Smooth muscle cell of the brain vasculature (primary cell): ENCODE measurements at places on chromosomes 3 and 15.
A peak's percentile ranks its signal among the peaks of the same experiment; 100 is the strongest.

GRCh38 chr3:24674261-24674660 is 179.6 kb upstream of the THRB start:
- DNase-seq, result no peak

GRCh38 chr3:56890448-56891091 is 88.8 kb upstream of the ARHGEF3 start:
- DNase-seq, result no peak

- DNase-seq, result no peak
These were observed 15.3 kb downstream of the B3GNT5 start for GRCh38 chr3:183268366-183268765.

DNA sequence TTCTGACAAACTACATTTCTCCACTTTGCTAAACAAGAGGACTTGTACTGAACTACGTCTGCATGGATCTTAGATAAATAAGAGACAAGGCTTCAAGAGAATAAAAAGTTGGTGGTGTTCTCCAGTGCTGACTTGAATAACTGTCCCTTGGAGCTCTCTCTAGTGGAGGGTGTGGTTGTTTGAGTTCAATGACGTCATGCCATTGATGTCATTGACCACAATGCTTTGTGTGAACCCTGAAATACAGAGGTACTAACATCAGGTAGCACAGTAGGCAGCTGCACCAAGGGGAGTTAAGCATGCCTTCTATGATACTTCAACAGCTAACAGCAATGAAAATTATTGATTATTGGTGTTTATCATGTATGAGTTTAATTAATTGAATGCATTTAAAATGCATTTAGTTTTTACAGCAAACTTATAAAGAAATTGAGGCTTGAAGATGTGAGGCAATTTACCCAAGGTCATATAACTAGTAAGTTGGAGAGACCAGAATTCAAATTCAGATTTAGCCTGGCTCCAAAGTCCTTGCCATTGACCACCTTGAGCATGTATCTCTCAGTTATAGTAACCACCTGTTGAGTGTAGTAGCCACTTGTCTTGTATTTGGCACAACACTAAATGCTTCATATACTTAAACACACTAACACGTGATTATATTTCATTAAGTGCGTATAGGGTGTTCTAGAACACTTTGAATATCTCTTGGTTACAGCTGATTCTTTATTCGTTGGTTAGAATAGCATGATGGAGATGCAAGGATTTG is 126.0 kb upstream of the ANKRD28 start:
- DNase-seq, result no peak

GRCh38 chr3:46350262-46350565 is 3.7 kb upstream of the CCR2 start:
- no peak for DNase-seq

DNA sequence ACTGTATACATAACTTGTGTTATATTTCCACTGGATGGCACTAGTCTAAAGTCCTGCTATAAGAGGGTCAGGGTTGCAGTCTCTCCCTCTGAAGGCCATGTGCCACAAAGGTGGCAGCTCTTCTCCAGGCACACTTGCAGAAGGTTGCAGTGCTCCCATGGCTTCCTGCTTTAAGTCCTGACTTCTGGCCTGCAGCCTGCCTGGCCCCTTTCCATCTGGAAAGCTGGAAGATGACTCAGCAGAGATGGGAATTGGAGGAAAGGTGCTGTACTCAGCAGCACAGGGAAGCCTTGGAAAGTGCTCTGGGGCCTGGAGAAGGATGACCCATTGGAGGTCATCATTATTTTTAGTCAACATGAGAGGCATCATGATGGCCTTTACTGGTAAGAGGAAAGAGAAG is 40.9 kb upstream of the MRPL3 start:
- DNase-seq, result peak; percentile 45

DNA sequence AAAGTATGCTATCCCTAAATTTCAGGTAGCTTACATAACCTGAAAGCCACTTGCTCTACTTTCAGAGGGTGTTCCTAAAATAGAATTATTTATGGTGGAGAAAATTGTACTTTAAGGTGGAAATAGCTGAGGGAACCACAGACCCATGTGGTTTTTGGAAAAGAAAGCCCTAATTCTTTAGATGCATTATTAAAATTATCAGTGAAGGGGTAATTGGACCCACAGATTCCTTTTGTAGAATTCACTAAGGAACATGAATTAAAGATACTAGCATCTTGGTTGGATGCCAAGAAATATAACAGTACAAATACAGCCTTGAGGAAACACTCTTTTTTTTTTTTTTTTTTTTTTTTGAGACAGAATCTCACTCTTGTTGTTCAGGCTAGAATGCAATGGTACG is 37.8 kb downstream of the DPPA2 start:
- no peak for DNase-seq

DNA sequence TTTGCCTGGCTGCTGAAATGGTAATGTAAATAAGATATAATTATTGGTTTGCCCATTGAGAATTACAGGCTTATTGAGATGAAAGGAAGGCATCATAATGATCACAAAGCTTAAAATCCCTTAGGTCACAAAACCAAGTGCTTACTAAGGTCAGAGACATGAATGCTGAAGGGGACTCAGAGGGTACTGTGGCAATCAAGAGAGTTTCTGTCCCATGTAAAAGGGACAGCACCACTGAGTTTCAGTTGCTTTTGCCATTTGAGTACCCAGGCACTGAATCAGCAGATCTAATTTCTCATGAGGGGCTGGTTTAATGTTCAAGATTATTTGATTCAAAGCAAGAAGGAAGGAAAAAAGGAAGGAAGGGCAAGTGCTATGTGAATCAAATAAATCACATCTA is 127.0 kb downstream of the PLOD2 start:
- DNase-seq, result no peak

- no peak for DNase-seq
These were observed 52.7 kb downstream of the TFG start for GRCh38 chr3:100761951-100762350.

DNA sequence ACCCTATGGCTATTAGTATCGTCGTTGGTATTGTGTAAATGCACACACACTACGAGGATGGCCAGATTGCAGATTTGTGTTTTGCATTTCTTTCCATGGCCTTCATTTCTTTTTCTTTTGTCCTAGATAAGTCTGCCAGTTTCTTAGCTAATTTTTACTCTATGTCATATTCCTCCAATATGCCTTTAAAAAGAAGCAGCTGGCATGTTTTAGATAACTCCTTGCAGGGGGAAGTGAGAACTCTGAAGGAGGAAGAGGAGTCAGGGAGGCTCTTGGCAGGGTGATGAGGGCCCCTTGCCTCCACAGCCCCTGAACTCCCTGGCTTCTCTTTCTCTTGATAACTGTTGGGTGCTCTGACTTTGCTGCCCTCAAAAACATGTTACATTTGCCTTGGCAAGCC is 244.0 kb downstream of the GABRG3 start:
- DNase-seq, result no peak

DNA sequence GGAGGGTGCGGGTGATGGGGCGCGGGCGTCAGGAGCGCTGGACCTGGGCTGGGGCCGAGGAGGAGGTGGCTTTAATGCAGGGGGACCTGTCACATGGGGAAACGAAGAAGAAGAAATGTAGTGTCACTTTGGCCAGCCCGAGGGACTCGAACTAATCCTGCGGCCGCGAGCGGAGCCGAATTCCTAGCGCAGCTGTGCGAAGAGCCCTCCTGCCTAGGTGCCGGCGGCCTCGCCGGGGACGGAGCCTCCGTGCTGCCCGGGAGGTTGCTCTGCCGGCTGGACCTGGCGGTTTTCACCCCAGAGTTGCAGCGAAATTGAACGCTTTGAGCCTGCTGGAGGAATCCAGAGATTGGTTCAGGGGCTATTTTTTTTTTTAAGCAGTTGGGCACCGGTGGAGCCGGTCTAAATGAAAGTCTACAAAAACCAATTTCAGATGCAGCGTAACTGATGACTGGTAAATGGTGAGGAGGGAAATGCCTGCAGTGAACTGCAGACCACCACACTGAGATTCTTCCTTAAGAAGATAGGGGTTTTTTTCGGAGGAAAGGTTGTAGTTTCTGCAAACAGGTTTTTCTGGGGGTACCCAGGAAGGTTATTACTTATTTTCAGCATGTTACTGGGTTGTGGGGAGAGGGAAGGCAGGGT is 662 bp downstream of the TMEM108 start:
- no peak for DNase-seq

DNA sequence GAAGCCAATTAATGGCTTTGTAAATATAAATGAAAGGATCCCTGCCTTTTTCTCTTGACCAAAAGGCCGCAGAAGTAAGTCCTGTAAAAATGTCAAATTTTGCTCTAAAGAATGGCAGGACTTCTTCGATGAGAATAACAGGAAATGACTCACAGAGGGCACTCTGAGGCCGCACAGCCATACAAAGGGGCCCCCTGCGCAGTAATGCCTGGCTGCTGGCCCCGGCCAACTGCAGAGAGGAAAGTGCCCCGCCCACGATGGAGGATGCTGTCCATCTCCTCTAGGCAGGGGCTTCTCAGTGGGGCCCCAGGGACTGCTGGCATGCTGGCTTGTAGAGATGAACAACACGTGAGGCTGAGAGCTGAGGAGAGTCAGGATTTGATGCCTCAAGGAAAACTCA is 18.1 kb upstream of the SCN10A start:
- DNase-seq, result peak; percentile 83

- DNase-seq, result peak; percentile 68
These were observed 60.0 kb upstream of the DCBLD2 start for GRCh38 chr3:98961161-98962155.

GRCh38 chr3:50806031-50806430 is 131.3 kb downstream of the DOCK3 start:
- DNase-seq, result no peak

DNA sequence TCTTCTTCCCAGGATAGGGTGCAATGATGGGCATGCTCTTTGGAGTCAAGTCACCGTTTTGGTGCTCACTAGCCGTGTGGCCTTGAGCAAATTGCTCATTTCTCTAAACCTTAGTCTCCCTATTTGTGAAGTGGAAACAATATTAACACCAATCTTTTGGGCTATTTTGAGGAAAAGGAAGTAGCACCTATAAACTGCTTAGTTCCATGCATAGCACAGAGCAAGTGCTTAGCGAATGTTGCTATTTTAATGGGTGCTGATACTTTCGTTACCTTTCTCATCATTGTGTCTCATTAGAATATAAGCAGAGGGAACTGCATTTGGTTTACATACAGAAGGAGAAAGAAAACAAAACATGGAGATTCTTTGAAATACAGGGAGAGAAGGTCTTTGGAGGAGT is 66.1 kb downstream of the BOC start:
- DNase-seq, result no peak

- DNase-seq, result no peak
These were observed 22.2 kb upstream of the RHO start for GRCh38 chr3:129506231-129506742.

DNA sequence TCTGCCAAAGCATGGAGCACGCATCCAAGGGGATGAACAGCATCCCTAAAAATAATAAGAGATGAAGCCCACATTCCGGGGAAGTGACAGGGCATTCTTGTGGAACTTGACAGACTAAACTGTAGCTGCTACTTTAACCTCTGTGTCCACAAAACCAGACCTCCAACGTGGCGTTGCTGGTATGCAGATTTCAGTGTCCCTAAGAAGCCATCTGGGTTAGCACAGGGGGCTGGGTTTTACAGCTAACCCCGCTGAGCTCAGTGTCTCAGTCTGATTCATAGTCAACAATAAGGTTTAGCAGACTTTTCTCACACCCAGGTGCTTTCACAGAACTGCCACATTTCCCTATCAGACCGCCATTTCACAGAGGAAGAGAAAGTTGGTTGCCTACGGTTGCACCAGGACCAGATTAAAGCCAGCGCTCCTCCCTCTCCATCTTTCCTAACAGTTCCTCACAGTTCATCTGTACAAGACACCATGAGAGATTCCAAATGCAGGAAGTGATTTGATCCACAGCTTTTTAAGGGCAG is 61.6 kb upstream of the CTDSPL start:
- DNase-seq, result no peak

DNA sequence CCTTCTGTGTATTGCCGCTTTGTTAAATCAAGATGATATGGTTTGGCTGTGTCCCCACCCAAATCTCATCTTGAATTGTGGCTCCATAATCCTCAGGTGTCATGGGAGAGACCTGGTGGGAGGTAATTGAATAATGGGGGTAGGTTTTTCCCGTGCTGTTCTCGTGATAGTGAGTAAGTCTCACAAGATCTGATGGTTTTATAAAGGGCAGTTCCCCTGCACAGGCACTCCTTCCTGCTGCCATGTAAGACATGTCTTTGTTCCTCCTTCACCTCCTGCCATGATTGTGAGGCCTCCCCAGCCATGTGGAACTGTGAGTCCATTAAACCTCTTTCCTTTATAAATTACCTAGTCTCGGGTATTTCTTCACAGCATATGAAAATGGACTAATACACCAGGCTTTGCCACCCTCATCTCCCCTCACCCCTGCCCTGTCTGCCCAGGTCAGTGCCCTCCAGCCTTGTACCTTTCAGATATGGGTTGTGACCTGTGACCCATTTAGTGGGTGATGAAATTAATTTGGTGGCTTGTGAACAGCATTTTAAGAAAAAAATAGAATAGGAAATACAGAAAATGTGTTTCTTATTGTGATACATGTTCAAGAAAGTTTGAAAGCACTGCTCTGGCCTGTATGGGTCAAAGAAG is 56.1 kb upstream of the MCF2L2 start:
- DNase-seq, result no peak

DNA sequence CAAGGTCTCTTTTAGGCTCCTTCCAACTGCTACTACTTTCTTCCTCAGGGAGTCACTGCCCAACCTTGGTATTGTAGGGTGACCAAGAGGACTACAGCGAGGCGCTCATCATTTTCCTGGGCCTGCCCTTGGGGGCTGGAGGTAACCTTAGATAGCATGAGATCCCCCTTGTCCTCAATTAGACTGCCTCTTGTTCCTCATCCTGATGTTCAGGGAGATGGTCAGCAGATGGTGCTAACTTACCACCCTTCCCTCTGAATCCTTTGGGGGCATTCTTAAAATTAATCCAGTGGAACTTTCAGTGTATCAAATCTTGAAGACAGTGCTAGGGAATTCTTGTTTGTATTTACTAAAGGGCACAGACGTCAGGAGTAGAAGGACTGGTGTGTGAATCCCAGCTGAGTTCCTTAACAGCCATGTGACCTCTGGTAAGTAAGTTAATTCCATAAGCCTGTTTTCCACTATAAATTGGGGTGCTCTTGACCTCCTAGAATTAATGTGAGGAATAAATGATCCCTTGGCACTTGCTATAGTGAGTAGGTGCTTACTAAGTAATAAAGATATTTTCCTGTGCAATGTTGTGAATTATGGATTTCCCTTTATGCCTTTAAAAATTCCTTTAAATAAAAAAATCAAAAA is 4.1 kb upstream of the CLPX start:
- no peak for DNase-seq
